ENCODE measurements at places on chromosomes 2 and 18.

DNA sequence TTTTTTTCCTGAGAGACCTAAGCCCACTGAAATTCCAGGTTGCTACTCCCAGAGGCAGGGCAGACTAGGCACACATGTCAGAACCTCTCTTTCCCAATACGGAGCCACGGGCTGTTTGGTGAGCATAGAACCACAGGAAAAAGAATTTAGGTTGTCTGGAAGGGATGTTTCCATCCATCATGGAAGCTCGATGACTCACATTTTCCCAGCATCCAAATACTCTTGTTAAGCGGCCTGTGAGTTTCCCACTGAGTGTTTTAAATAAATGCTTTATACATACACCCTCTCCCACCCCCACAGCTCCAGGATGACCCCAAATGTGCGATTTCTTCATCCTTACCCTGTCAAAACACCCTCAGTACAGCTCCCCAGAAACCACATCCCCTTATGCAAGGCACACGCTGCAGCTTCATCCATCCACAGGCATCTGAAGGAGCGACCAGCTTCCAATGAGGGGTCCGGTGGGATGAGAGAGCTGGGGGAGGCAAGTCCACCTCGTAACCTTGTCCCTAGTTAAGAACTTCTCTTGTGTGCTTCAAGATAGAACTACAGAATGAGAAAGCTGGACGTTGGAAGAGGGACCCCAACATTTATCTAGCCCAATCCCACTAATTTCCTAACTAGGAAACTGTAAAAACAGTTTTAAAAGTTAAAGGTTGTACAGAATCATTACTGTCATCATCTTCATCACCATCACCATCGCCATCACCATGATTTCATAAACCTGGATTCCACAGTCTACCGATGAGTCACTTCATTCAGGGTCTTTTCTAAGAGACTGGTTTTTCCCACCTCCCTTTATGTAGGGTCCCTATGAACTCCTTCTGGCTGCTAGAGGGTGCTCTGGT is 63.5 kb upstream of the FZD7 start:
- no peak for DNase-seq

DNA sequence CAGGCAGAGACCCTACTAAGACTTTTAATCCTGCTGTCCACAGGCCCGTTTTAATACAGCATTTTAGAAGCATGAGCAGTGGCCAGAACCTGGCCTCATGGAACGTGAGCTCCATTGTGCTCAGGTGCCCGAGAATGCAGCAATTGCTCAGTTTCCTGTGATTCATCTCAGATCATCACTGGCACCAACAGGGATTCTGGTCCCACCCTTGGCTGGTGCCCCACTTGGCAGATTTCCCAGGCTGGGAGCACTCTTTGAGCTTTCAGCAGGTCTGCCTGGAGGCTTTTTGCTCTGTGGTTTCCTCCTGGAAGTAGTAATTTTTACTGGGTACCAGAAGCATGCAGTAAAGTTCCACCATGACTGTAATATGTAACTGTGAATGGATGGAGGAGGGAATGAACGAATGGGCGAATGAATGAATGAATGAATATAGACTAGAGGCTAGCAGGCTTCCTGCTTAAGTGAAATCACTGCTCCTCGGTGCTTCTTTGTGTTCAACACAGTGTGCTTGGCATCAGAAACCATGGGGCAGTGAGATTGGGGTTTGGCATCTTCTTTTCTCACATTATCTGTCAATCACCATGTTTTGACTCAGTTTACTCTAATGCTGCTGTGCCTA is 312.9 kb downstream of the PRKCE start:
- no peak for DNase-seq

GRCh38 chr18:54357082-54357659 is 487 bp downstream of the STARD6 start:
- no peak for DNase-seq

- DNase-seq: no peak
Measured at GRCh38 chr18:78751664-78752063, 228.0 kb upstream of the SALL3 start.

DNA sequence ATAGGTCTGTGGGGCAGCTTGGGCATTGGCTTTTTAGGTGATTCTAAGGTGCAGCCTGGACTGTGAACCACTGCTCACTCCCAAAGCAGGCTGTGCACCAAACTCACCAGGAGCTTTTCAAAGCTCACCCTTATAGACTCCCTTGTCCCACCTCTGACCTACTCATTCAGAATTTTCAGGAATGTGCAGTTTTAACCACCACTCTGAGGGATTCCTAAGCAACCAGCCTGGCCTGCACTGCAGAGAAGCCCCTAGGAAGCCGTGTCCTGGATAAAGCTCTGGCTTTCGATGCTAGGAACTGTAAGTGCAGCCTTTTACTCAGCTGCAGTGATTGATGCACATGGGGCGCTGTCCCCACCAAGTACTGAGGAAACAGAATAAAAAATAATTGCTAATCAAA is 33.0 kb downstream of the MRO start:
- no peak for DNase-seq

- no peak for DNase-seq
Measured at GRCh38 chr18:5972298-5972697, 77.0 kb upstream of the TMEM200C start.

DNA sequence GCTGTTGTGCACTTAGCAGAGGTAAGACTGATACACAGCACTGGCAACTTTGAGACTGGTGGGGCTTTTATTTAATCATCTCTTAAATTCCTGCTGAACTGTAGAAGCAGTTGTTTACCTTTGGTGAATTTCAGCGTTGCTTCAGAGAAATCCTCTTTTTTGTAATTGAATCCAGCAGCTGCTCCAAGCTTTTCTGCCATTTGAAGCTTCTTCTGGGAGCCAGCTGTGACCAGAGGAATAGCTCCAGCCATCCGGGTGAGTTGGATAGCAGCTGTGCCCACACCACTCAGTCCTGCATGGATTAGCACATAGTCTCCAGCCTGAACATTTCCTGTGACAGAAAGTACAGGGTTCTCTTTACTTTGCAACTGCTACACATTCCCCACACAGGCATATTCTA is 3.9 kb downstream of the TP53I3 start:
- no peak for DNase-seq

GRCh38 chr2:109558076-109558882 is 55.5 kb downstream of the SEPTIN10 start:
- DNase-seq: no peak

DNA sequence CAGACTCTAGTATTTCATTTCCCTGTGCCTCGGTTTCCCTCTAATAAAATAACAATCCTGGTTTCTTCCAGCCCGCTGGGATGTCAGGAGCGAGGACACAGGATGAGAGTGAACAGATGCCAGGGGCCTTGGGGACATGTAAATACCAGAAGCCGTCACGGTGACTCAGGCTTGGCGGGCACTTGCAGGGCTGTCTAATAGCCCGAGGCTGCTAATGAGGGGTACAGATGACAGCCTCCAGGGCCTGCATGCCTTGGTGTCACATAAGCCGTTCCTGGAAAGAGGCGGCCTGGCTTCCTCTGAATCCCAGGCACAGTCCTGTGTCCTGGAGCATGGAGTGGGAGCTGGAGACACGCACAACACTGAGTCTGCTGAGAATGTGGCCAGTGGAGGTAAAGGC is 28.2 kb downstream of the HS1BP3 start:
- no peak for DNase-seq

DNA sequence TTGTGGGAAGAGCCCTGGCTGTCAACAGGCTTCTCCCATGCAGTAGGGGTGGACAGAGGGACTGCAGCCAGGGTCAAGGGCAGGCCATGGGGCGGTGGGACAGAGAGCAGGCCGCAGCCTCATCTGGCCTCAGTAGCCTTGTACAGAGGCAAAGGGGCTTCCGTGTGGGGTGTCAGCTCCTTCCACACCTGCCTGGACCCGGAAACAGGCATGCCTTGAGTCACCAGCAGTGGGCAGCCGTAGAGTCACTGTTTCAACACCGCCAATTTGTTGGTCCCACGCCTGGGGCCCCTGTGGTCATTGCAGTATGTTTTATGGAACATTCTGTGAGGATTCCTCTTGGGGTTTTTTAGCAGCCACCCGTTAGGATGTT is 173.0 kb downstream of the SMAD7 start:
- DNase-seq: no peak

DNA sequence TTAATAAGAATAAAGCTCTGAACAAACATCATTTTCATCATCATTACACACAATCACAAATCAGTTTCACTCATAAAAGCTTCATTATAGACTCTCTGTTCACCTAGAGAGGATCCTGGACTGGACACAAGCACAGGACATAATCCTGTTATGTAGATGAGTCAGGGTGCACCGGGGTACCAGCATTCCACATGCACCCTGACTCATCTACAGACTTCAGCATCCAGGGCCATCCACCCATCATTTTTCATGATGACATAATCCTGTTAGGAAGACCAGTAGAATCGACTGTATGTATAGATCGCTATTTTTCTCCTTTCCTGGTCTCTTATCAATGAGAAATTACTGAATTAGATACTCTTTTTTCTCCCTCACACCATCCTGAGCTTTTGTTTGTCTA is 73.7 kb upstream of the PIK3C3 start:
- DNase-seq: no peak

- no peak for DNase-seq
Measured at GRCh38 chr2:120878970-120879369, 143.3 kb downstream of the GLI2 start.

DNA sequence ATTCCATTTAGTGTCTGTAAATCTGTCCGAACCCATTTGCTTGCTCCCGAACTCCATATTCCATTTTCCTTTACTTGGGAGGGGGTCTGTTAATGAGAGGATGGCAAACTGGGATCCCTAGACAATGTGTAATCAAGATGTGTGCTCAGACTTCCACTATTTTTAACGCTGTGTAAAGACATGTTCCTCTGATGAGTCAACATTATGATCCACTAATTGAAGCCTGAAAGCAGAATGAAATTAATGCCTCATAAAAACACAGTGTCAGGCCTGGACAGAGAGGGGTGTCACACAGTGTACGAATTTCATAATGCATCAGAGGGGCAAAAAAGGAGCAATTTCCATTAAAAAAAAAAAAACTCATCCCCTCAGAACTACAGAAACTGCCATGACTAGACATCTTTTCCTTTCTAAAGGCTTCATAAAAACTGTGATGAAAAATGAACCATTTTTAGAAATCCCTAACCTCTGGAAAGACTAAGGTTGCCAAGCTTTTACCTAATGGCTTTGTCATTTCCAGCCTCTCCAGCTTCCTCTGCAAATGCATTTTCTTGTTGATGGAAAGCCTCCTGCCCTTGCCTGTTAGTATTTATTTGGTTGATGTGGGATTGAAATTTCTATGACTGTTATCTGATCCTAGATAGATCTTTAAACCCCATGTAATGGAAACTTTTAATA is 209.2 kb upstream of the DCC start:
- no peak for DNase-seq

DNA sequence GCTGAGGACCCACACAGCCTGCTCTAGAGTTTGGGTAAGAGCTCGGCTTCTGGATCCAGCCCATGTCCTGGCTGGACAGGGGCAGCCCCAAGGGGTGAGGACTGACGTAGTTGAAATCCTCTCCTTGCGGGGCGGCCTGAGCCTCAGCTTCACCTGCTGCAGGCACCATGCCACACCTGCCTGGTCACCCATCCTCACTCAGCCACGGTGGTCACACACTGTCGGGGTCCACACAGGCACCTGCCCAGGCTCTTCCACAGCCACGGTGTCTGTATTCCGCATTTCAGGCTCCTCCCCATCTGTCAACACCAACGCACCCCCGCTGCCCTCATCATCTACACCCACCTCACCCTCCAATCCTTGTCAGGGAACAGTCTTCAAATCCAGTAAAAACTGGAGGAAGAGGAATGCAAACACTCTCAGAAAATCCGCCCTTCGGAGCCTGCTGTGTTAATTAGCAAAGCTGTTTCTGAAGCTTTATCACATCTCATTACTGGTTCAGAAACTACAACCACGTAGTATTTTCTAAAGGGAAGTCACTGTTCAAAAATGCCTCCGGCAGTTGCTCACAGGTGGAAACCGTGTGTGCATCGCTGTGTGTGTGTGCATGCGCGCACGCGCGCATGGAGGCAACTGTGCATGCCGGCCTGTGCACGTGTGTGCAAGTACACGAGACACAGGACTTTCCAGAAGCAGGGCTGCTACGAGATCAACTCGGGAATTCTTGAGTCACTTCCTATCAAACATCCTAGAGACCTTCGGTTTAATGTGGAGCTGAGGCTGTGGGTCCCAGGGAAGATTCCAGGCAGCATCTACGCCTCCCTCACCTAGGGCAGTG is 38.2 kb downstream of the SLC66A2 start:
- no peak for DNase-seq

- peak; percentile 50 for DNase-seq
Measured at GRCh38 chr2:174573621-174574081, 24.0 kb downstream of the WIPF1 start.

- DNase-seq: no peak
Measured at GRCh38 chr18:21803495-21803894, 62.9 kb downstream of the MIB1 start.

DNA sequence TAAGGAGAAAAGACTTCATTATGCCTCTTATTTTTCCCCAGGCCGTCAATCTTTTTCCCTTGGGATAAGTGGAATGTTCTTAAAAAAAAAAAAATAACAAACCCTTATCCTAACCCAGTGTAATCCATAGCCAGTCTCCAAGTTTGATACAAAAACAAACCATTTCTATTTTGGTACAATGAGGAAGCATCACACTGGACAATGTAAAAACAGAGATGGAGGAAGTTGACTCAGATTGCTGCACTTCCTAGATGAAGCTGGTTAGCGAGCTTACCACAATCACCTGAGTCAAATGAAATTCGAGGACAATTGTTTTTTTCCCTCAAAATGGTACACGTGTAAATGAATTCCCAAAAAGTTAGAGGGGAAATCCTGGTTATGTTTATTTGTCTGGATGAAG is 259.7 kb downstream of the TCF4 start:
- DNase-seq: no peak

GRCh38 chr18:34345738-34346137 is 121.0 kb upstream of the NOL4 start:
- no peak for DNase-seq

GRCh38 chr2:128252501-128252900 is 66.2 kb downstream of the HS6ST1 start:
- no peak for DNase-seq

DNA sequence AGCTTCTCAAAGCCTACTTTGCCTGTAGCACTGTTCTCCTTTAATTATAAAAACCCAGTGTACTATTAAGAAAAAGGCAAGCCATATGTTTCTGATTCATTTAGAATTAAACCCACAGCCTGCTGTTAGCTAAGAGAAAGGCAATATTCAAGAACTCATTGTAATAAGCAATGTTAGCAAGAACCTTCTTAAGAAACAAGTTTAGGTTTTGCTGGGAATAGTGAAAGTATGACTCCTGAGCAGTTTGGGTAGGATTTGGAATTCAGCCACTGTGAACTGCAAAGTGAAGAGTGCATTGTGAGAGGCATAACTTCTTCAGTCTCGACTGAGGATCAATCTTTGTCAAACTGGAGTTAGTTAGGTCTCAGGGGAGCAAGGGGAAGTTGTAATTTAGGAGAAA is 206.5 kb upstream of the NT5C1B start:
- DNase-seq: no peak

DNA sequence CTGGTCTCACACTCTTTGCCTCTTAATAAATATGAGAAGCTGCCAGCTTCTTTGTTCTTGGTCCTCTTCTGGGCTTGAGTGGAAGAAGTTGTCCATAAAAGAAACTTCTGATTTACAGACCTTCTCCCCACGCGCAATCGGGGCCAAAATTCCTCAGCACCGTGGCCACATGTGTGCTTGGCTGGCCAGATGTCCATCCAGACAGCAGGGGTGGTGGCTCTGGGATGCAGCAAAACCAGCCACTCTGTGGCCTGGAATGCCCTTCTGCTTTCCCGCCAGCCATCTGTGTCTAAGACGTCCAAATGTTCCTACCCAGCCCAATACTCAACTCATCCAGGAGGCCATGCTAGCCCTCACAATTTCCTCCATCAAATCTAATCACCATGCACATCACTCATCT is 250.8 kb downstream of the EN1 start:
- no peak for DNase-seq
